ENCODE measurements at places on chromosomes 7 and 10.
A peak's percentile ranks its signal among the peaks of the same experiment; 100 is the strongest.

- peak; percentile 83 for DNase-seq
Observed at GRCh38 chr10:30182191-30183054, 123.0 kb upstream of the JCAD start.

- DNase-seq, result no peak
Observed at GRCh38 chr7:121510302-121510701, 114.2 kb upstream of the FAM3C start.

GRCh38 chr10:111650088-111650487, 533.5 kb downstream of the GPAM start:
- DNase-seq, result no peak

DNA sequence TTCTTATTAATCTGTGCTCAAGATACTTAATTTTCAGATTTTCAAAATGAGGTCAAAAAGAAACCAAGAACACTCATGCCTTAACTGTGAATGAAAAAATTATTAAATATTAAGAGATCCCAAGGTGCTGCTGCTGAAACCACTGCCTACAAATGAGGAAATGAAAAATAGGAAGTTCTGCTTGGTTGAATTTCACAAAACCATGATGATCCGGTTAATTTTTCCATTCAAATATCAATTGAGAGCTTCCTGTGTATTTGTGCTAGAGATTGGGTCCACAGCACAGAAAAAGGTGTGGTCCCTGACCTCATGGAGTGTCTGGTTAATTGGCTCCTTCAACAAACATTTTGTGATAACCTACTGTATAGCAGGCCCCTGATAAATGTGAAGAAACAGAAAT, 132.7 kb upstream of the YAE1 start:
- no peak for DNase-seq

DNA sequence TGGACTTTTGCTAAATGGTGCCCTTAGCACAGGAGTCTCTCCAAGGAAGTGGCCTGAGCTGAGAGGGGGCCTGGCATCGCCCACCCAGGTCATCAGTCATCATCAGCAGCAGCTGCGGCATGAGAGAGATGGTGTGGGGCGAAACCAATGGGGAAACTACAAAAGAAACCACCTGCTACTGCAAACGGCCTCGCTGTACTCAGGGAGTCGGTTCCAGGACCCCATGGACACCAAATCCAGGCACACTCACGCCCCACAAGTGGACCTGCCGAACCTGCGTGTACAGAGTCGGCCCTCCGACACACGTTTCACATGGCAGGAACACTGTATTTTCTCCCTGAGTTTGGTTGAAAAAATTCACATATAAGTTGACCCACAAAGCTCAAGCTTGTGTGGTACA, 37.8 kb downstream of the DIP2C start:
- DNase-seq, result no peak

DNA sequence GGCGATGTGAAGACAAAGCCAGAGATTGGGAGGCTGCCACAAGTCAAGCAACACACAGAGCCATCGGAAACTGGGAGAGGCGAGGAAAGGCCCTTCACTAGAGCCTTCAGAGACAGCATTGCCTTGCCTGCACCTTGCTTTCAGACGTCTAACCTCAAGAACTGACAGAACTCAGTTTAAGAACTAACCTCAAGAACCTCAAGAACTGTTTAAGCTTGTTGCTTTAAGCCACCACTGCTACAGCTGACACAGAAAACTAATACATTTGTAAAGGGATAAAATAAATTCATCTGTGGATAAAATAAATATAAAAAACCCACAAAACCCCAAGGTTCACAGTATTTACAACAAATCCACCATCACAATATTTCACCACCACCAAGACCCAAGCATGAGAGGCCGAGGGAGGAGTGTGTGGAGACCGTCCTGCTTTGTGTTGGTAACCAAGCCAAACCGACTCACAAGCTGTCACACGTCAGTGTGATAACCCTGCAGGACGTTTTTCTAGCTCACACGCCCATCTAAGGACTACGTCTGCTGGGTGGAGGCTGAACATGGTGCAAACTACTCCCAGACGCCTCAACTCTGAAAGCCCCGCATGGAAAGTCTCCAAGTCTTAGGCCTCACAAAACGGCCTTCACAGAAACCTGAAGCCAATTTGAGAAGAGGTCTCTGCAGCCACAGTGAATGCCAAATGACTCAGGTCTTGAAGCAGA, 116.8 kb downstream of the ABLIM1 start:
- peak; percentile 8 for DNase-seq

GRCh38 chr10:122492999-122493481, 31.7 kb downstream of the HTRA1 start:
- peak; percentile 38 for DNase-seq

DNA sequence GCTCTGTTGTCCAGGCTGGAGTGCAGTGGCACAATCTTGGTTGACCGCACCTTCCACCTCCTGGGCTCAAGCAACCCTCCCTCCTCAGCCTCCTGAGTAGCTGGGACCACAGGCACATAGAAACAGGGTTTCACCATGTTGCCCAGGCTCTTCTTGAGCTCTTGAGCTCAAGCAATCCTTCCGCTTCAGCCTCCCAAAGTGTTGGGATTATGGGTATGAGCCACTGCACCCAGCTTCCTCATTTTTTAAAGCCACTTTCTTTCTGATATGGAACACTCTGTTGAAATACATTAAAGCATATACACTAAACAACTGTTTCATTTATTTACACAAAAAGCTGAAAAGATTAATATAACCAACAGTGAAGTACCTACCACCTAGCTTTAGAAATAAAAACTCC, 117.2 kb downstream of the CLEC2L start:
- no peak for DNase-seq

- no peak for DNase-seq
Observed at GRCh38 chr7:144384071-144384470, 19.4 kb downstream of the NOBOX start.

GRCh38 chr10:17238445-17239291, 10.6 kb downstream of the VIM start:
- no peak for DNase-seq

GRCh38 chr10:101777619-101778145, 1.8 kb upstream of the FGF8 start:
- DNase-seq, result no peak

DNA sequence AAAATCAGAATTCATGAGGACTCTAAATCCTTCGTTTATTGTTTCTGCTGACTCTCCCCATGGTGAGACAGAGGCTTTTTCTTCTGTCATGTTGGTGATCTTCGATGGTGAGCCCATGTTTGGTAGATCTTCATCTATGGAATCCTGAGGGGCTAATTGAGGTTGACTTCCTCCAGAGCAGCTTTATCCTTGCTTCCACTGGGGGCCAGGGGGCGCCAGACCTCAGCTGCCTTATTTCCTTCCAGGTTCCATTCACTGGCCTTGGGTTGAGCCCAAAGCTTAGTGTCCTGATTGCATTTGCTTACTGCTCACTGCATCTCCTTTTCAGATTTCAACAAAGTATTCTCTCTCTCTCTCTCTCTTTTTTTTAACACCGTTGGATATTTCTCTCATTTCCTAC, 80.7 kb downstream of the GCC1 start:
- no peak for DNase-seq

DNA sequence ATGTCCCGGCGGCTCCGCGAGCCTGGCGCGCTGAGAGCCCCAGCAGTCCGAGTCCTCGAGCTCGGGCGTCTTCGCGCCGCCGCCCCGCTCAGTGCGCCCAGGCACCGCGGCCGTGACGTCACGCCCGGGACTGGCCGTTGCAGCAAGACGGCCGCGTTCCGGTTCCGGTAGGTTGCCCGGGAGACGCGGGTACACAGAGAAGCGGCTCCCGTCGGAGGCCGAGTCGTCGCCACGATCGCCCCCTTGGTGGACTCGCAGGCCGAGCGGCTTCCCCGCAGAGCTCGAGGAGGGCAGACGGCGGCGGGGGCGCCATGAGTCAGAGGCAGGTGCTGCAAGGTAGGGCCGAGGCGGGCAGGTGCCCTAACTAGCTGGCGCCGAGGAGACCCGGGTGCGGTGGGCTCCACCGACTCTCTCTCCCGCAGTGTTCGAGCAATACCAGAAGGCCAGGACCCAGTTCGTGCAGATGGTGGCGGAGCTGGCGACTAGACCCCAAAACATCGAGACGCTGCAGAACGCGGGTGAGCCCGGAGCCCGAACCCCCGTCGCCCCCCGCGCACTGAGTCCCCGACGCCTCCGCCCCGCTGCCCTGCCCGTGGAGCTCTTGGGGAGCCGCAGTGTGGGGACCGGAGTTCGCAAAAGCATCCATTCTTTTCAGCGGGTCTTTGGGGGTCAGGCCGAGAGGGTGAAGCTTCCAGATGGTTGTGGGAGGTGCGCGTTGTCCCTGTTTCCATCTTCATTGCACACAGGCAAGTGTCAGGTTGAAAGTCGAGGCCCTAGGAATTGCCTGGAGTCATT, at the start of gene SPAG6:
SPAG6 (plus strand) TSS at position 196 of the 795 bp plus-strand sequence; CDS start at position 312, 116 bp downstream.
- DNase-seq, result no peak

DNA sequence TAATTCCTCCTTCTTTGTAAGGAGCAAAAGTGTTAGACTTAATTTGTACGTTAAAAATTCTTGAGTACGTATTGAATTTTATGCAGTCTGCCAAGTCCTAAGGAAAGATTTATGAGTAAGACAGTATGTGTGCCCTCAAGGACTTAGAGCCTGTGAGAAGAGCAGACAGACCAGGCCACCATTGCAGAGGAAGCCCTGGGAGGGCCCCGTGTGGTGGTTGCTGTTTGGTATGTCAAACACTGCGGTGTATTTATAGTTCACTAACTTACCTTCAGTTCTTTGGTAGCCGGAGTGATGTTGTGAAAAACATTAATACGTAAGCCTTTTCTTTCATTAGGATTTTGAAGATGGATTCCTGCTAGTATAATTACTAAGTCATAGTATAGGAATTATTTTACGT, 82.9 kb downstream of the GALNT11 start:
- DNase-seq, result no peak

GRCh38 chr7:81704595-81704994, 65.3 kb downstream of the HGF start:
- DNase-seq, result no peak

- no peak for DNase-seq
Observed at GRCh38 chr10:97087296-97087695, 98.5 kb downstream of the SLIT1 start.

- DNase-seq, result no peak
Observed at GRCh38 chr10:16993186-16993585, 136.4 kb downstream of the CUBN start.

GRCh38 chr10:100364735-100365391, 17.8 kb downstream of the SCD start:
- peak; percentile 47 for DNase-seq

DNA sequence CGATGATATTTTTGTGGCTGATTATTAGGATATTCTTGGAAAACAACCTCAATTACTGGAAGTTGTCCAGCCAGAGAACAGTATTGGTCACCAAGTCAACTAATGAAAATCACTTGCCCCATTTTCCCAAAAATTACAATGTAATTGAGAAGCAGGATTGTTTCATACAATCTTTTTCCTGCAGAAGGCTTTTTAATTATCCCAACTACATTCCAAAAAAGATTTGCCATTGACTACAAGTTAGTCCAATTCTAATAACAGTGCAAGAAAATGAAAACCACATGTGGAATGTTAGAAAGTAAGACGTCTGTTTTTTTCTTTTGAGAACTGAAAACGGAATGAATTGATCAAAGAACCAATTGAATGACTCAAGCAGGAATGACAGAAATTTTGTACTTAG, 1195.8 kb downstream of the SORCS1 start:
- DNase-seq, result no peak

DNA sequence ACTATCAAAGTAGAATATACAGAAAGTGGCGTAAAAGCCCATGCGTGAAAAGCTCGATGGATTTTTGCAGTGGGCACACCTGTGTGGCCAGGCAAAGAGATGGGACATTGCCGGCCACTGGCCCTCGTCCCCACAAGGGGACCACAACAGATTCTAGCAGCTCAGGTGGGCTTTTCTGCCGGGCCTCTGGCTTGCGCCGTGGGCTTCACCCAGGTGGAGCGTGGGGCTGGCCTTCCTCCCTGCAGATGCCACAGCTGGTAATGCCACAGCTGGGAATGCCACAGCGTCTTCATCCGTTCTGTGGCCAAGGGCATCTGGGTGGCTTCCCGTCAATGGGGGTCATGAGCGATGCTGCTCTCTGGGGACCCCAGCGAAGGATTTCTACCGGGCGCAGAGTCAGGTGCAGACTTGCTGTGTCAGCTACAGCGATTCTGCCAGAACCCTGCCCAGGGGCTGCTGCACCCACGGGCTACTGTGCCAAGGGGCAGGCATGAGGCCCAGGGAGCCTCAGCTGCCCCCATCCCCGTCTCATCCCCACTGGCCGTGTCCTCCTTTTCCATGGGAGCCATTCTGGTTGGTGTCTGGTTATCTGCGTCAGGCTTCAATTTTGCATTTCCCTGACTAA, 52.5 kb upstream of the NKX6-2 start:
- no peak for DNase-seq

DNA sequence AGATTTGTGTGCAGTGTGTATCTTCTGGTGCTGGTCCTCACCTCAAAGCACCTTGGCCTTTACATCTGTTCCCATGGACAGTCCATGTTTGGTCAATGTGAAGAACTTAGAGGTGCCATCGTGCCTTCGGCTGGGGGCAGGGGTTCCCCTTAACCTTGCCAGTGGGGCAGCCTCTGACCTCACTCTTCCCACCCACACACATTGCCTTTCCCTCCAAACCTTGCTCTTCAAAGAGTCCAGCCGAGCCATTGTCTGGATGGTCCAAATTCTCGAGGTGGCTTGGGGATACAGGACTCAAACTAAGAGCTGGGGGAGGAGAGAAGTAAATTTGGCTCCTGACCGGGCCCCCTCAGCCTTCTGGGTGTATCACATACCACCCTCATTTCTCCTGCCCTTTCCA, 76.2 kb upstream of the HABP2 start:
- no peak for DNase-seq

DNA sequence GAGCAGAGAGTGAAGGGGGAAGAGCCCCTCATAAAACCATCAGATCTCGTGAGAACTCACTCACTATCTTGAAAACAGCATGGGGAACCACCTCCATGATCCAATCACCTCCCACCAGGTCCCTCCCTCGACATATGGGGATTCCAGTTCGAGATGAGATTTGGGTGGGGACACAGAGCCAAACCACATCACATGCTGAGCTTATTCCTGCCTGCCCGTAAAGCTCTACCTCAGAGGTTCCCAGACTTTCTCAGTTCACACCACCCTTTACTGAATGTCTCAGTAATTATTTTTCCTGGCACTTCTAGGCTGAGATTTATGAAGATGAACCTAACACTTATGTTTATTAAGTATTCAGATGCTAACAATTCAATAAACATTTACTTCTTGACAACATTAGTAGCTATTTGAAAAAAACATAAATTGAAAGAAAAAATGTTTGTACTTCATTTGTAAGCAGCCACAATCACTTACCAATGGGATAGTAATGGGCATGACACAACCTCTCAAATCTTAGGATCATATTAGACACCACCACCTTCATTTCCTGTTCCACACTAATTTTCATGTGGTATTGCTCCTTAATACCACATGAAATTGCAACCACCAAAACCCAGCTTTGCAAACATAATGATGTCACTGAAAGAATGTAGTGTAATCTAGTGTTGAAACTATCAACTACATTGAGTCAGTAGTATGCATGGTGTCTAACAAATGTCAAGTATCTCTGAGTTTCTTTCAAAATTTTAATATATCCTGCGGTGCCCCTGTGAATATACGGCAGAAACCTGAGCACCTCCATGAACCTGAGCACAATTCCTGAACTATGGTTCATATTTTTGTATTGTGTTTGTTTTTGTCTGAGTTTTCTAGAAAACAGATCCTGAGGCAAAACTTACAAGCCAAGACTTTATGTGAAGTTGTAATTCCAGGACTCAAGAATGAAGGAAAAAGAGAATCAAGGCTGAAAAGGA, 4.5 kb upstream of the DGKI start:
- no peak for DNase-seq
